ENCODE measurements at places on chromosomes 13 and 19.

DNA sequence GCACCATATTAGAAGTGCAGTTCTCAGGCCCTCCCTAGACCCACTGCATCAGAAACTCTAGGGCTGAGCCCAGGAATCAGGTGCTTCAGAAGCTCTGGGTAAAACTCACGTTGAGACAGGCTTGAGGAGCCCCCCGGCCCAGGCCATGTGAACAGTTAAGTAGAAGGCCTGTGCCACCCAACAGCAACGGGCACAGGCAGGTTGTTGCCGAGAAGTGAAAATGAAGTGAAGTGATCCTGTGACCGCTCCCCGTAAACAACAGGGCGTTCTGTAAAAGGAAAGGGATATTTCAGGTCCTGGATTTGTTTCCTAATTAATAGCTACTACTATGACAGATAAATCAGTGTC lies 128.8 kb downstream of the ATP11A start:
- no peak for DNase-seq

DNA sequence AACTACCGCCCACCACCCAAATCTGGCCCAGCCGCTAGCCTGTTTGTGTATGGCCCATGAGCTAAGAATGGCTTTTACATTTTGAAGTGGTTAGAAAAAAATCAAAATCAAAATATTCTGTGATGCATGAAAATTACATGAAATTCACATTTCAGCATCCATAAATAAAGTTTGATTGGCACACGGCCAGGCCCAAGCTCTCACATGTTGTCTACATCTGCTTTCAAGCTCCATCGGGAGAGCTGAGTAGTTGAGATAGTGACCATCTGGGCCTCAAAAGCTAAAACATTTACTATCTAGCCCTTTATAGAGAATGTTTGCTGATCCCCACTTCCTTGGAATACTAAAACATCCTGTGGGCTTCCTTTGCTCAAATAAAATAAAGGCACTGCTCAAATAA lies 14.5 kb downstream of the RFX2 start:
- DNase-seq, result no peak

GRCh38 chr19:5929625-5930024 lies 15.6 kb downstream of the CAPS start:
- DNase-seq, result no peak

GRCh38 chr13:65638572-65639168 lies 1591.5 kb downstream of the PCDH9 start:
- DNase-seq, result no peak

GRCh38 chr13:51738226-51738905 lies 65.6 kb downstream of the DHRS12 start:
- DNase-seq, result no peak

- DNase-seq, result no peak
These were observed 121.4 kb downstream of the ENOX1 start for GRCh38 chr13:43665388-43665787.

DNA sequence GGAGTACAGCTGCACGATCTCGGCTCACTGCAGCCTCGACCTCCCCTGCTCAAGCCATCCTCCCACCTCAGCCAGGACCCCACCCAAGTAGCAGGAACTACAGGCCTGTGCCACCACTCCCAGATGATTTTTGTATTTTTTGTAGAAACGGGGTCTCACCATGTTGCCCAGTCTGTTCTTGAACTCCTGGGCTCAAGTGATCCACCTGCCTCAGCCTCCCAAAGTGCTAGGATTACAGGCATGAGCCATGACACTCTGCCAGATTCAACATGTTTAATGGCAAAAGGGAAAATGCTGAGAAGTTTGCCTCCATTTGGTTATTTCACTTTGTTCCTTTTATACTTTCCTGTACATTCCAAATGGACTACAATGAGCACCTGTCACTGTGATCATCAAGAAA lies 65.8 kb downstream of the ZIC5 start:
- no peak for DNase-seq

DNA sequence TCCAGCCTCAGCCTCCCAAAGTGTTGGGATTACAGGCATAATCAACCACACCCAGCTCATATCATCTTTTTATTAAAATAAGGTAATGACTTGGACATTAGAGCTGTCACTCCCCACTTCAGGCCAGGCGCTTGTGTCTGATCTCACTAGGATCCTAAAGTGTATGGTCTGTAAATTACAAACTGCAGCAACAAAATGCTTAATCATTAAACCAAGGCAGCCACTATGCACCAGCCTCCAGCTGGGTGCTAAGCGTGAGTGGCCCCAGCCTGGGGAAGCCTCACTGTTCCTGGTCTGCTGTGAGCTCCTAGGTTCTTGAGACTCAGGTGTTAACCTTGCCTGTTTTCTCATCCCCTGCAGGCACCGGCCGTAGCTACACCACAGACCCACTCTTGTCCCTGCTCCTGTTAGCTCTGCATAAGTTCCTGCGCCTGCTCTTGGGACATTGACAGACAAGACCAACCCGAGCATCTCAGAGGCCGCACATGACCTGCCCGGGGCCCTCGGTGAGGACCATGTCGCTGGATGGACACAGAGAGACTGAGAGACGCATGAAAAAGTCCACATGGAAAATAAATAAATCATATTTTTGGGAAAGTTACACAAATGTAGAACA lies 37.8 kb downstream of the VSTM2B start:
- no peak for DNase-seq

- no peak for DNase-seq
These were observed 372 bp upstream of the ZNF699 start for GRCh38 chr19:9309974-9310446.

- no peak for DNase-seq
These were observed 29.1 kb downstream of the GATAD2A start for GRCh38 chr19:19434483-19435045.

GRCh38 chr13:59424661-59425060 lies 739.1 kb downstream of the DIAPH3 start:
- no peak for DNase-seq

- no peak for DNase-seq
These were observed 514.5 kb downstream of the IRS2 start for GRCh38 chr13:109271555-109272541.

DNA sequence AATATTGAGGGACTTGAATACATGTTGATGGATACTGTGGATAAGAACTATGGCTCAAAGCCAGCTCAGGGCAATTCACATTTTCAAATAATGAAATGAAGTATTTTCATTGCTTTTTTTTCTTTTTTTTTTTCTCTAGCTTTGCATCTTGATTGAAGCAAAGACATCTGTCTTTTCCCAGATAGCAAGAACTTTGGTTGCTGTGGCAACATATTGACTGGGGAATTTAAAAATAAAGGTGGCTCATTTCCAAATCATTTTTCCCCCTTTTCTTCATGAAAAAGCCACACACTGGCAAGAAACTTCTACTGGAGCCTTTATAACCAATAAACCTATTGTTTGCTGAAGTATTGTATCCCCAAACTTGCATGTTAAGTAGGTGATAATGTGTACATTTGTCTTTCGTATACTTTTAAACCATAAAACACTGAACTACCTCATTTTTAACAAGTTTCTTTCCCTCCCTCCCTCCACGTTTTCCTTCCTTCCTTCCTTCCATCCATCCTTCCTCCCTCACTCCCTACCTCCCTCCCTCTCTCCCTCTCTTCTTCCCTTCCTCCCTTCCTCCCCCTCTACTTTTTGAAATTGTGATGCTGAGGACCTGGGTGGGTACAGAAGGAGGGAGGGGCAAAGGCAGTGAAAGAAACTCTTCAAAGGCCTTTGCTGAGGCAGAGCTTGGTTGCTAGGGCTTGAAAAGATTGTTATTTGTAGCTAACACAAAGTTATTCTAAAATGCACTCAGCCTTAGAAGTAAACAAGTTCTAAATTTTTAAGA lies 343.5 kb upstream of the SPRY2 start:
- DNase-seq, result no peak

GRCh38 chr13:98592362-98592732 lies 15.4 kb upstream of the STK24 start:
- no peak for DNase-seq

- DNase-seq, result no peak
These were observed 18.5 kb upstream of the FAM216B start for GRCh38 chr13:42762917-42763316.

GRCh38 chr13:44022196-44022595 lies 142.5 kb downstream of the LACC1 start:
- no peak for DNase-seq

DNA sequence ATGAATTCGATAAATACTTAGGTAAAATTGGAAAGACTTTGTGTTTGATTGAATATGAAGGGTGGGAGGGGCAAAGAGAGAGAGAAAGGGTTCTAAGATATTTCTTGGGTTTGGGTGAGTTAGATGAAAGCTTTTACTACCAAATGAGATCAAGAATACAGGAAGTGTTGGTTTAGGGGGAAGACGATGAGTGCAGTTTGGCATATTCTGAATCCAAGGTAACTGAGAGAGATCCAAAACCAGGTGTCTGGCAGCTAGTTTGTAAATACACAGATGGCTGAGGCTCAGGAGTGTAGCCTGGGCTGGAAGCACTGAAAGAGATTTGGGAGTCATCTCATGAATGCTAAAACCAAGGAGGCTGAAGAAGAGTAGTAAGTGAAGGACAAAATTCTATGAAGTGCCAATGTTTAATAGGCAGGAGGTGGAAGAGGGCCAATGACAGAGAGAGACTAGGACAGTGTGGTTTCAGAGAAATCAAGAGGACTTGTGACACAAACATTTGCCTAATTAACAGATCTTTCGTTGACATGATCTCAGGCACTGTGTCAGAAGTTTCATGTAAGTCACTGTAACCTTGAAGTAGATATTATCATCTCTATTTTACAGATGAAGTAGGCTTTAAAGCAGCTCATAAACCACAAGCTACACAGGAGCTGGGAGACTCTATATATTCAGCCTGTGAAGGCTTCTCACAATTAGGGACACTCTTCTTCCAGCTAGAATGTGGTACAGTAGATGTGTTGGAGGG lies 70.2 kb upstream of the ZDHHC20 start:
- no peak for DNase-seq

GRCh38 chr13:39858794-39859193 lies 203.3 kb downstream of the COG6 start:
- DNase-seq, result no peak

GRCh38 chr13:45860240-45860639 lies 8.7 kb upstream of the SIAH3 start:
- no peak for DNase-seq

DNA sequence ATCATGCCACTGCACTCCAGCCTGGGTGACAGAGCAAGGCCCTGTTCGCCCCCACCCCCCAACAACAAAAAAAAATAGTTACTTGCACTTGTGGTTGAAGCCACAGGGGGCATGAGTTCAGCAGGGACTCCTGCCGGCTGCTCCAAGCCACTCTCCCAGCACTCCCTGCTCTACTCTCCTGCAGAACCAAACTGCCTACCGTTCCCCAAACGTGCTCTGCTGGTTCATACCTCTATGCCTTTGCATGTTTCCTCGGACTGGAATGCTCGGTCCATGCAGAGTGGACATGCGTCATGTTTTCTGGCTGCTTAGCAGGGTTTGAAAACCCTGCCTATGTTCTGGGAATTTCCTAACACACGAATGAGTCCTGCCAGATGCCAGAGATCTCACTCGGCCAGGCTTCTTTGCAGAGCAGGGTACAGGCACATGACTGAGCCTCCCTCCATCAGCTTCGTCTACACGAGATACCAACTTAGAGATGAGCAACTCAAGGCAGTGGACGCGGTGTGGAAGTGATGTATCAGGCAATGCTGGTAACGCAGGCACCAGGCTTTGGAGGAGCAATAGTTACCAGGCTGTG lies 8.5 kb upstream of the SLC25A15 start:
- DNase-seq, result no peak

DNA sequence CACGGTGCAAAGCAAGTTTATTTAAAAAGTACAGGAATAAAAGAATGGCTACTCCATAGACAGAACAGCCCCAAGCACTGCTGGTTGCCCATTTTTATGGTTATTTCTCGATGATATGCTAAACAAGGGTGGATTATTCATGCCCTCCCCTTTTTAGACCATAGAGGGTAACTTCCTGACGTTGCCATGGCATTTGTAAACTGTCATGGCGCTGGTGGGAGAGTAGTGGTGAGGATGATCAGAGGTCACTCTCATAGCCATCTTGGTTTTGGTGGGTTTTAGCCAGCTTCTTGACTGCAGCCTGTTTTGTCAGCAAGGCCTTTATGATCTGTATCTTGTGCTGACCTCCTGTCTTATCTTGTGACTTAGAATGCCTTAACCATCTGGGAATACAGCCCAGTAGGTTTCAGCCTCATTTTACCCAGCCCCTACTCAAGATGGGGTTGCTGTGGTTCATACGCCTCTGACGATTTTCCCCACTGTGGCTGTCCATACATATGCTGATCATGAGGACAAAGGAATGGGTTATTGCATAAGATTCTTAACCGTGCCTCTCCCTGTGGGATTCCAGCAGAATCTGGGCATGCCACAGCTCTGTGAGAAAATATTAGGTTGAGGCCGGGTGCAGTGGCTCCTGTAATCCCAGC lies 36.9 kb upstream of the ZNF507 start:
- DNase-seq, result no peak

GRCh38 chr13:93227878-93228642 lies 1.5 kb downstream of the GPC6 start:
- no peak for DNase-seq

- DNase-seq, result no peak
These were observed 1.9 kb downstream of the BTBD2 start for GRCh38 chr19:2013683-2013961.

- DNase-seq, result no peak
These were observed 42.4 kb downstream of the ZNF136 start for GRCh38 chr19:12205296-12205695.

- no peak for DNase-seq
These were observed 127.9 kb downstream of the DLEU7 start for GRCh38 chr13:50715402-50716146.

GRCh38 chr13:19645000-19645399 lies 11.5 kb downstream of the MPHOSPH8 start:
- no peak for DNase-seq

DNA sequence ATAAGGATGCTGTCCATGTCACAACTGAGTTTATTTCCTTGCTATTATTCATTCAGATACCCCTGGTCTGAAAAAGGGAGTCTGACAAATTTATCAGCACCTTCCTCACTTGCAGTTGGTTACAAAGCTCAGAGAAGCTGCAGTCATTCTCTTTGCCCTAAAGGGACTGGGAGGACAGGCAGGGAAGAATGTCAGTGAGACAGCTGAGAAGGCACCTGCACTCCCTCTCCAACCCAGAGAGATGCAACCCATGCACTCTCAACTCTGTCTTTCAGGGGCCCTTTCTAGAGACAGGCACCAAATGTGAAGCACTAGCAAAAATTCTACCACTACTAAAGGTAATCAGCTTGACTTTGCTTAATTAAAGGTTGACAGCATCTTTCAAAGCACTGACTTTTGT lies 83.3 kb downstream of the CRYL1 start:
- DNase-seq, result no peak

GRCh38 chr19:30004403-30004802 lies 62.4 kb downstream of the URI1 start:
- no peak for DNase-seq
